Thoracic aorta (tissue), 2 donors: ENCODE measurements at places on chromosomes 1 and 21. TPM values are rescaled to one million over a fixed set of nuclear protein-coding genes. Genes with fewer than 3 reads are reported as not detected.

DNA sequence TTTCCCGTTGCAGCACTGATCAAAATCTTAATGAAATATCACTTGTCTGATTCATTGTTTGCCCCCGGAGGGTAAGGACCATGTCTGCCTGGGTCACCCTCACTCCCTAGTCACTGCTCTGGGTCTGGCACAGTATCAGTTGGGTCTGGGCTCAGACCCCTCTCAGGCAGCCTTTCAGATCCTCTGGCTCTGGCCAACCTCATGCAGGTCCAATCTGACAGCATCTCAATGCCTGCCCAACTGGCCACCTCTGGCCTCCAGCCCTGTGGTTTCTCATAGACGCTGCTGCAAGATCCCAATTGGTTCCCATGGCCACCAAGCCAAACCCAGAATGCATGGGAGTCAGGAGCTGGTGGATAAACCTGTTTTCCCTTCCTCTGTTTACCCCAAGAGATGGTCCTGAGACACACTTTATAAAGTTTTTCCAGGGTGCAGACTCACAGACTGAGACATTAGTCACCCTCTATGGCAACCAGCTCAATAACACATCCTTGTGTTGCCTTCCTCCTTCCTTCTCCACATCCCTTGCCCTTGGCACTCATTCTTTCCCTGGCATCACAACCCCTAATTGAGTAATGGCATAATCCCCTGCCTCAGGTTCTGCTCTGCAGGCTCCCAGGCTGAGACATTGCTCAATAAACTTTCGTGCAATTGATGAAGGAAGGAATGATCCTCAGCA, 199.2 kb downstream of the GRIK3 start:
- no peak for DNase-seq

- DNase-seq: no peak
These were observed 6.2 kb upstream of the LAPTM5 start for GRCh38 chr1:30763651-30764248.

- no peak for DNase-seq
These were observed 292.0 kb downstream of the DUSP10 start for GRCh38 chr1:221449801-221450470.

GRCh38 chr1:31787261-31787660, 23.1 kb upstream of the ADGRB2 start:
- DNase-seq: no peak

Gene OSCP1
- total RNA-seq: 16.9 TPM
